ENCODE measurements at places on chromosomes 1 and 21. TPM values are rescaled to one million over a fixed set of nuclear protein-coding genes. Genes with fewer than 3 reads are reported as not detected.

The L1TD1 gene
- 0.12 TPM for total RNA-seq

The GOLPH3L gene
- total RNA-seq: 11.1 TPM

The MXRA8 gene
- total RNA-seq: 203 TPM

The CD1B gene
- not detected for total RNA-seq

All from uterine smooth muscle cell (primary cell).